ENCODE measurements at places on chromosomes 12 and 14.
A peak's percentile ranks its signal among the peaks of the same experiment; 100 is the strongest.

DNA sequence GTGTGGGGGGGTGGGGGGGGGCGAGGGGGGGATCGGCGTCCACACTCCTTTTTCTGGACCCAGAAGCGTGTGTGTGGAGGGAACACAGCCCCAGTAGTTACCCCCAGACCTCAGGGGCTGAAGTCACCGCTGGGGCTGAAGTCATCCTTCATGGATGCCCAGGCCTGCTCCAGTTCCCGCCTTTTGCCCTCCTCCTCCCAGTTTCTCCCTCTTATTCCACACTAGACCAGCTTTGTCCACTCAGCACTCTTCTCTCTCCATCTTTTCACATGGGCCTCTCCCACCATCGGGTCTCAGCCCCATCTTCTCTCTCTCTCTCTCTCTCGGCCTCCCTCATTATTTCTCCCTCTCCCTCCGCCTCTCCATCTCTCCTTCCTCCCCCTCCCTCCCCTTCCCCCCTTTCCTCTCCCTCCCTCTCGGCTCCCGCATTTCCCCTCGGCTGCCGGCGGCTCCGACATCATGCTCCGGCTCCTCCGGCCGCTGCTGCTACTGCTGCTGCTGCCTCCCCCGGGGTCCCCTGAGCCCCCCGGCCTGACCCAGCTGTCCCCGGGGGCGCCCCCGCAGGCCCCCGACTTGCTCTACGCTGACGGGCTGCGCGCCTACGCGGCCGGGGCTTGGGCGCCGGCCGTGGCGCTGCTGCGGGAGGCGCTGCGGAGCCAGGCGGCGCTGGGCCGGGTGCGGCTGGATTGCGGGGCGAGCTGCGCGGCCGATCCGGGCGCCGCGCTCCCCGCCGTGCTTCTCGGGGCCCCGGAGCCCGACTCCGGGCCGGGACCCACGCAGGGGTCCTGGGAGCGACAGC, at the start of gene P3H3:
Gene P3H3, plus strand, starts transcription at position 426 of the 799 bp plus-strand sequence. Its CDS starts 34 bp downstream, at position 460.
- DNase-seq, result peak; percentile 35

DNA sequence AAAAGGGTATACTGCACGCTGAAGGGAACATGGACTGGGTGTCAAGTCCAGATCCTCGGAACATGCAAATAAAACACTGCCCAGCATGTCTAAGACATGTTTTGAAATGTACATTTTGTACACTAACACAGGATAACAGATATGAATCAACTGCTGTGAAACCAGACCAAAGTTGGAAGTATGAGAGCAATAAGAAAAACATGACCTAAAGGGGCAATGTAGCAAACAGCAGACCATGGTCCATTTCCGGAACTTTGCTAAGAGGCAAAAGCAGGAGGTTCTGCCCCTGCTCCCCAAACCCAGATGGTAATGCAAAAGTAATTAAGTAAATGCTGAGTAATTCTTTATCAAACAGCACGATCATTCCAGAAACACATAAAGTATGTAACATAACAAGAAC, 125.2 kb downstream of the SLC25A21 start:
- DNase-seq, result no peak

DNA sequence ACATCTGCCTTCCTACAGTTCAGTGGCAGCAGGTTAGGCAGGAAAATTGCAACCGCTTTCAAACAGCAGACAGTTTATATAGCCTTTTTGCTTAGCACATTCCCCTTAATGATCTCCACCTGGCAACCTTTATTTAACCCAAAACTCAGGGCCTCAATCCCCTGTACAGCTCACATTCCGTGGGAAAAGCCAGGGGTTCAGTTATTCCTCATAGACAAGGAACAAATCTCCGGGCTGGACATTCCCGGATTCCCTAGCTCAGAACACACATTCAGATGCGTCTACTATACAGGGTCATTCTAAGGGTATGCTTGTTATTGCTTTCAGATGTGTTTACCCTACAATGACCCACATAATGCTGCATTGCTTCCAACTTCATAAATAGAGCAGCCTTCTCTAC, 73.8 kb upstream of the DCN start:
- no peak for DNase-seq

- no peak for DNase-seq
Observed at GRCh38 chr14:102418853-102419240, 56.1 kb downstream of the TECPR2 start.

GRCh38 chr12:40646456-40646855, 45.8 kb upstream of the CNTN1 start:
- no peak for DNase-seq

DNA sequence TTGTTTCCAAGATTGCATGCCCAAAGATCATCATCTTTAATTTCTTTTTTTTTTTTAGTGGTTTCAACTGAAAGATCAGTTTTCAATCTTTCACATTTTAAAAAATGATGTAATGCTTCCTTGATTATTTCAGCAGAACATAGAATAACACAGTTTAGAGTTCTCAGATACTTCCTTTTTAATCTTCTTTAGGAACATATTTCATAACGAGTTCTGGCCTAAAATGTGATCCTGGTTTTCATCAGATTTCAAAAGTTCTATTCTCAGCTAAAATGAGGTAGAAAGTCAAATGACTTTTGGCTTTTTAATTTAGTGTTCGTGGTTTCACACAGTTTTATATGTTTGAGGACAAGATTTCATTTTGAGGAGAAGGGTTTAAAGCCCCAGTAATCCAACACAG, 40.0 kb upstream of the NR1H4 start:
- no peak for DNase-seq

- DNase-seq, result no peak
Observed at GRCh38 chr14:100770605-100771120, 44.0 kb downstream of the DLK1 start.

- no peak for DNase-seq
Observed at GRCh38 chr12:49568442-49569162, 660 bp upstream of the MCRS1 start.

DNA sequence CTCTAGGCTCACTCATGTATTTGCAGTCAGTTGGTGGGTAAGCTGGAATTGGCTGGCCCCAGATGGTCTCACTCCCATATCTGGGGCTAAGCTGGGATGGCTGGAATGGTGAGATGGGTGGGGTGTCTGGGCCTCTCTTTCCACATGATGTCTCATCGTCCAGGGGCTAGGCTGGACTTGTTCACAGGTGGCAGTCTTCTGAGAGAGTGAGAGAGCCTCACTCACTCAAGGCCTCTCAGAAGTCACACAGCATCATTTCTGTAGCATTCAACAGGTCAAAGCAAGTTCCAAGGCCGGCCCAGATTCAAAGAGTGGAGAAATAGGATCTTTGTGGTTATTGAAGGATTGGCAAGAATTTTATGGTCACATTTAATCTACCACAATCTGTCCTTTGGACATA, 102.7 kb downstream of the UNC79 start:
- DNase-seq, result no peak

DNA sequence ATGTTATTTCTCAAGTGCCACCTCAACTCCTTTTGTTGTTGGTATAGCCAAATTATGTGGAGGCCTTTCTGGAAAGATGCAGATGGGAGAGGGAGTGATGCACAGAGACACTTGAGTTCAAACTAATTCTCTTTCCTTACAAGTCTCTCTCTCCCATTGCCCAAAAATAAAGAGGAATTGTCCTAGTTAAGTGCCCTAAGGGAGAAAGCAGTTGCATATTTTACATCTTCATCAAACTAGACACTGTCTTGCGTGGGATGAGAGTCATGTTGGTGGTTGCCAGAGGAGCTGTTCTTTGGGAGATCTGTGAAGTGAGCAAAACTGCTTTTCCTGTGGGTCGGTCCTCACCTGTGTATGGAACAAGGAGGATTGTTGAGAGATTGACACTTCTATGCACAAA, 72.2 kb downstream of the EP400 start:
- DNase-seq, result no peak

Data from endothelial cell (in vitro differentiated cells).